Stimulated activated CD4-positive, alpha-beta T cell treated with anti-CD3 and anti-CD28 coated beads, Interleukin-2, amount 100 ng/mL, for 48 hours (primary cell): ENCODE measurements at places on chromosomes 16 and 17.

DNA sequence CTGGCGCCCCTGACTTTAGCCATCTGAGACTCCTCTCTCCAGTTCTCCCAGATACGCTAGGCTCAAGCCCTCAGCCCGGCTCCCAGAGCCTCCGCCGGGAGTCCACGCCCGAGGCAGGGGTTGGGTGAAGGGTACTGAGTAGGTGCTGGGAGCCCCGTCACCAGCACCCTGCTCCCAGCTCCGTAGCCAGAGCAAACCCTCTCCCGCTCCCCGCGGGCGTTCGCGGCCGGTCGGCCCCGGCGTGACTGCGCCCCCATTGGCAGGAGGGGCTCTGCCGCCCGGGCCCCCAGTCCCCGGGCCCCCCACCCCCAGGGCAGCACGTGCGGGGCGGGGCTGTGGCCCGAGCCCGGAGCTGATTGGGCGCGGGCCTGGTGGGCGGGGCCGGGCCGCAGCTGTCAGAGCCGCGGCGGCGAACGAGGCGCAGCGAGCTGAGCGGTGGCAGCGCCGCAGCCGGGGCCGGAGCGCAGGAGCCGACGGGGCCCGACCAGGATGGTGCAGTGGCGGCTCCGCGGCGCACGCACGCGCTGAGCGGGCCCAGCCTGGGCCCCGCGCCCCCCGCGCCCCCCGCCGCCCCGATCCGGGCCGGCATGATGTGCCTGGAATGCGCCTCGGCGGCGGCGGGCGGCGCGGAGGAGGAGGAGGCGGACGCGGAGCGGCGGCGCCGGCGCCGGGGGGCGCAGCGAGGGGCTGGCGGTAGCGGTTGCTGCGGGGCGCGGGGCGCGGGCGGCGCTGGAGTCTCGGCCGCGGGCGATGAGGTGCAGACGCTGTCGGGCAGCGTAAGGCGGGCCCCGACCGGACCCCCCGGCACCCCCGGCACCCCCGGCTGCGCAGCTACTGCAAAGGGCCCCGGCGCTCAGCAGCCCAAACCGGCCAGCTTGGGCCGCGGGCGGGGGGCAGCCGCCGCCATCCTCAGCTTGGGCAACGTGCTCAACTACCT lies at the start of gene SPNS2:
TSS of gene SPNS2 (plus strand) at position 421 of the 937 bp plus-strand sequence. CDS start at position 588, 167 bp downstream.
- DNase-seq = peak; percentile 55

DNA sequence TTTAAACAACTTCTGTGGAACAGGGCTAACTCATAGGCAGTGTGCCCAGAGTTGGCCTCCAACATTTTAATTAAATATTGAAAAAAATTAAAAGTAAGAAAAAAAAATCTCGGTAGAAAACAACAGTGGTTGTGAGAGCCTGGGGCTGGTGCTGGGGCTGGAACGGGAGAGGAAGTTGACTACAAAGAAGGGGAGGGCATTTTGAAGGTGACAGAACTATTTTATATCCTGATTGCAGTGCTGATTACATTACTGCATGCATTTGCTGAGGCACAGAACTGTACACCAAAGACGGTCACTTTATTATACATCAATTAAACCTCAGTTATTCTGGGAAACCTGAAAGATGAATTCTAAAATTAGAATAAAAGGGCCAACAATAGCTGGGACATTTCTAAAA lies 142.5 kb downstream of the PARN start:
- DNase-seq = no peak

GRCh38 chr16:10839279-10839666 lies 20.7 kb upstream of the TVP23A start:
- DNase-seq = no peak

DNA sequence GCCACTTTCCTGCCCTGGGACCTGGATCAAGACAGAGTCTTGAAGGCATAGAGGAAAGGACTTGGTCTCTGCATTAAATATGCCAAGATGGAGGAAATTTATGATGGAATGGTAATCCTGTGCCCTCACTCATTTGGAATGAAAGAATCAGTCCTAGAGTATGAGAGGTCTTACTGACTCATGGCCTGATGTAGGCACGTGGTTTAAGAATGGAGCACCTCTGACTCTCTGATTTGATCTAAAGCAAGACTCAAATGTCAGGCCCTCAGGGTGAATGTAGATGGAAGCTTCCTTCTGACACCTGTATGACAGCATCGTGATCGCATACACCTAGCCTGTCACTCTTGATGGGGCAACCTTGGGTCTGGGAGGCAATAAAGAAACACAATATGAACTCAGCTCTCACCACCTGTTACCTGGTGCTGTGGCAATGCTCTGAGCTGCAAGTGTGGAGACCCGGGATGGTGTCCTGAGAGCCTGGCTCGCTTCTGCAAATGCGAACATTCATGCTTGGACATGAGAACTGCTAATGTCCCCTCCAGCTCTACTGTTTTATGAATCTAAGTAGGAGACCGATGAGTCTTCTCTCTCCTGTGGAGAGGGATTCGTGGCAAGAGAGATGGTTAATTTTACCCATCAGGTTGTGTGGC lies 229.9 kb downstream of the ABCC12 start:
- DNase-seq = no peak
